ENCODE measurements at places on chromosomes 2 and 18.

DNA sequence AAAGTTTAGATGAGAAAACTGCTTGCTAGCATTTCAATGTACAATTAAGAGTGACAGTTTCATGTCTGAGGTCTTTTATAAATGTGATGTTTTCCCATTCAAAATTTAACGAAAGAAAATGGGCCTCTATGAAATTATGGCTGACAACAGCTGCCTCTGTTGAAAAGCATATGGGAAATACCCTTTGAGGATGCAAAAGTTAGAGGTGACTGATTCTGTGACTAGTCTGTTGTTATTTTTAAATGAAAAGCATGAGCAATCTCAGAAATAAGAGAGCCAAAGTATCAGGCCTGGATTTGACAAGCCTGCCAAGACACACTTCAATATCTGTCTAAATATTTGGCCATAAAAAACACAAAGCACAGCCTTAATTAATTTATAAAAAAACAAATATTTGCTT lies 580.8 kb downstream of the ERBB4 start:
- no peaks in the 10 kb centered on the region for H3K4me1 ChIP-seq
- H3K27ac ChIP-seq, result no peak overlapping the region
- no peak overlapping the region for H3K4me3 ChIP-seq
- H3K36me3 ChIP-seq, result no peaks in the 10 kb centered on the region
- H3K27me3 ChIP-seq, result no peaks in the 10 kb centered on the region
- DNase-seq, result no peak

- no peak overlapping the region for H3K4me3 ChIP-seq
- H3K4me1 ChIP-seq, result no peaks in the 10 kb centered on the region
- H3K27ac ChIP-seq, result no peak overlapping the region
- no peaks in the 10 kb centered on the region for H3K27me3 ChIP-seq
- no peaks in the 10 kb centered on the region for H3K36me3 ChIP-seq
Measured at GRCh38 chr18:23316988-23317387, 136.1 kb upstream of the RIOK3 start.

- no peak for DNase-seq
- no peak overlapping the region for H3K4me3 ChIP-seq
- no peaks in the 10 kb centered on the region for H3K4me1 ChIP-seq
Measured at GRCh38 chr2:222433332-222434173, 9.2 kb downstream of the SGPP2 start.

DNA sequence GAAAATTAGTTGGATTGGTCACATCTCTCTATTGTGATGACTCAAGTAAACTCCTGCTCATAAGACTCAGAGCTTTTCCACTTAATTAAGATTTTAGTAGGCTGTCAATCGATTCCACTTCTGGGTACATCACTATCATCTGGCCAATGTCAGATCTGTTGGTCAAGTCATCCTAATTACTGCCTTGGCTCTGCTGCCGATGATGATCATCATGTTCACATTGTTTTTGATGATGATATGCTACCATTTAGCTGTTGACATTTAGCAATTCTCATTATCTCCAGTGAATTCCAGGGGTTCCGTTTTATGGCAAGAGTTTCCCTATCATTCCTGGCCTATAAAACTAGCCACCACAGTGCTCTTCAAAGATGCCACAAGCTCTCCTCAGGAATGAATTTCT lies 253.4 kb downstream of the IKZF2 start:
- DNase-seq, result no peak
- H3K4me1 ChIP-seq, result no peaks in the 10 kb centered on the region

DNA sequence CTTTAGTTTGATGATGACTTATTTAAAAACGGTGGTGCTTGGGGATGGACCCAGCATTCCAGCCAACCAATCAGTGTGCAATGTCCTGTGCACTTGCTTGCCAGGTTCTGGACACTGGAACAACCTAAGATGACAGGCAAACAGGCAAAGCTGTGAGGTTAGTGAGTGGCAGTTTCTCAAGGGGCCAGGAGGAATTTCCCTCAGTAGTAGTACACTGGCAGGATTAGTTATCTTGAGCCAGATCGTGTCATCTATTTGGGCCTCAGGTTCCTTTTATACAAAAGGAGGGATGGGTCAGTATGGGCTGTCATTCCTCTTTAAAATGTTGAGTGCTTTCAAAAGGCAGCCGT lies 26.6 kb downstream of the MAP4K4 start:
- H3K4me1 ChIP-seq, result peaks cover 62% of the 10 kb centered on the region
- no peak overlapping the region for H3K27ac ChIP-seq

DNA sequence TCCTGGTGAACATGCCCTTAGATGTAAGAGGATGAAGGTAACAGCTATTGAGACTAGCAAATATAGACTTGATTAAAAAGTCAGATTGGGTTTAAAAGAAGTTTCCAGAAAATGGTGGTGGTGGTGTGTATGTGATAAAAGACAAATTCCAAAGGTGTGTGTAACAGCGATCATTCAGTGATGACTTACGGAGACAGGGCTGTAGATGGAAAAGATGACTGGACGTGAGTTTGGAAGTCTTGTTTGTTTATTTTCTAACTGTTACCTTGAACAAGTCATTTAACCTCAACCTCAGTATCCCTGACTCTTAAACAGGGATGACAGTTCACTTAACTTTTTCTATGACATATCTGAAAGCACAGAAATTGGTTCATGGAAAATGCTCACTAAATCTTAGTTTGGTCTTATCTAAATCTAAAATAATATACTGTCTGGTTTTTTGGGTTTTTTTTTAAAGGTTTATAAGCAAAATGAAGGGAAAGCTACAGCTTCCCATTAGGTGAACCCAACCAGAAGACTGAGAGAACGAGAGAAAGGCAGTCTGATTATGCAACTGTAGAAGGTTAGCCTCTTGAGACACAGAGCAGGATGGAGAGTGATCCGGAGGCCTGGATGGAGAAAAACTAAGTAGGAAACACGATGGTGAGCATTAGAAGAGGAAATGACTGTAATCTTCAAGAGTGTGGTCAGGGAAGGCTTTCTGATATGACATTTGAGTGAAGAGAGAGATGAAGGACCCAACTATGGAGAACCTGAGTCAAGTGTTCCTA lies 71.9 kb downstream of the TCF4 start:
- no peaks in the 10 kb centered on the region for H3K4me1 ChIP-seq
- no peaks in the 10 kb centered on the region for H3K36me3 ChIP-seq
- H3K4me3 ChIP-seq, result no peak overlapping the region
- no peak for DNase-seq
- H3K27me3 ChIP-seq, result no peaks in the 10 kb centered on the region

- no peaks in the 10 kb centered on the region for H3K36me3 ChIP-seq
- no peak overlapping the region for H3K27ac ChIP-seq
- no peak for DNase-seq
- H3K4me1 ChIP-seq, result no peaks in the 10 kb centered on the region
- no peak overlapping the region for H3K4me3 ChIP-seq
- no peaks in the 10 kb centered on the region for H3K27me3 ChIP-seq
Measured at GRCh38 chr18:34352385-34353163, 127.9 kb upstream of the NOL4 start.
